ENCODE measurements at places on chromosomes 11 and 22. TPM values are rescaled to one million over a fixed set of nuclear protein-coding genes. Genes with fewer than 3 reads are reported as not detected.

HPX gene
- 0.24 TPM for total RNA-seq

KIF18A gene
- total RNA-seq, result 16.8 TPM

PVALB gene
- total RNA-seq, result not detected

NCR3LG1 gene
- total RNA-seq, result 9.1 TPM

INS gene
- total RNA-seq, result not detected

TESMIN gene
- 6.3 TPM for total RNA-seq

All from foreskin keratinocyte (primary cell).